ENCODE measurements at places on chromosomes 3 and 15.

DNA sequence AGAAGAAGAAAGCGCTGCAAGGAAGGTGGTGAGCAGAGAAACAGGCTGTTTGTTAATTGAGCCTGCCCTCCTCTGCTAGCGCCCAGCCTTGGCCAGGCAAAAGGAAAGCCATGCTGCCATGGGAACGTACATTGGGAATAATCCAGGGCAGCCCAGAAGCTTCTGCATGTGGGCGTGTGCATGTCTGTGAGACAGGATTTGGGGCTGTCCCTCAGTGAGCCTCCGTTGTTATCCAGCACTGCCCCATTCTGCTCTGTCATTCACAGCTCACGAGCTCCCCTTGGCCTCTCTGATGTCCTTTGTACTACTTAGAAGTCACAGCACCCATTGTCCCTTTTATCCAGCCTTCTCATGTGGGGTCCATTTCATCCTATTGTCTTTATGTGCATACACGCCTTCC lies 239.1 kb upstream of the ROPN1 start:
- no peak for DNase-seq

GRCh38 chr15:96756146-96756545 lies 425.6 kb downstream of the NR2F2 start:
- no peak for DNase-seq

- no peak for DNase-seq
Measured at GRCh38 chr15:68303134-68303533, 25.6 kb downstream of the FEM1B start.

DNA sequence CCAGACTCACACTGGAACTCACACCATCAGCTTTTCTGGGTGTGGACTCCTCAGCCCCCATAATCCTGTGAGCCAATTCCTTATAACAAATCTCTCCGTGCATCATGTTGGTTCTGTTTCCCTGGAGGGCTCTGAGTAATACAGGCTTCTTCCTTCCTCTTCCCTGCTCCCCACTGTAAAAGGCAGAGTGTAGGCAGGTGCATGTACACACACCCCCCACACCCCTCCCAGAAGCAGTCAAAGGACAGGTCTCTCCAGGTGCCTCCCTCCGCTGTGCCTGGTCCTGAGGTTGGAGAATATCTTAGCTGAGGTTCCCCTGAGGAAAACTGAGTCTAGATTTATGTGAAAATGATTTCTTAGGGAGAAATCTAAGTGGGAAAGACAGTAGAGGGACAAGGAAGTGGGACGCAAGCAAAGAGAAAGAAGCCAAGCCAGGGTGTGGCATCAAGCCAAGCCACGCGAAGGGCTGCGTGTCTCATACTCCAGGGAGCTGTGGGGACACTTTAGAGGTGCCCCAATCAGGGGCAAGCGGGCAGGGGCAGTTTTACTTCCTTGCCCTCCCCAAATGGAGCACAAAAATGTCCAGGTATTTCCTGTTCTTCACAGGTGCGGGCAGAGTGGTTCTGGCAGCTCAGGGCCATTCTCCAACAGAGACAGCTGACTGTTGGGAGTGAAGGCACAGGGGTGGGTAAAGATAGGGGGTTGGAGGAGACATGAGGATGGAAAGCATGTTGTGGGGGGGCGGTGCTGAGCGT lies 86.6 kb downstream of the HMG20A start:
- DNase-seq = no peak

- DNase-seq = no peak
Measured at GRCh38 chr3:23325466-23326065, 122.4 kb downstream of the UBE2E2 start.

DNA sequence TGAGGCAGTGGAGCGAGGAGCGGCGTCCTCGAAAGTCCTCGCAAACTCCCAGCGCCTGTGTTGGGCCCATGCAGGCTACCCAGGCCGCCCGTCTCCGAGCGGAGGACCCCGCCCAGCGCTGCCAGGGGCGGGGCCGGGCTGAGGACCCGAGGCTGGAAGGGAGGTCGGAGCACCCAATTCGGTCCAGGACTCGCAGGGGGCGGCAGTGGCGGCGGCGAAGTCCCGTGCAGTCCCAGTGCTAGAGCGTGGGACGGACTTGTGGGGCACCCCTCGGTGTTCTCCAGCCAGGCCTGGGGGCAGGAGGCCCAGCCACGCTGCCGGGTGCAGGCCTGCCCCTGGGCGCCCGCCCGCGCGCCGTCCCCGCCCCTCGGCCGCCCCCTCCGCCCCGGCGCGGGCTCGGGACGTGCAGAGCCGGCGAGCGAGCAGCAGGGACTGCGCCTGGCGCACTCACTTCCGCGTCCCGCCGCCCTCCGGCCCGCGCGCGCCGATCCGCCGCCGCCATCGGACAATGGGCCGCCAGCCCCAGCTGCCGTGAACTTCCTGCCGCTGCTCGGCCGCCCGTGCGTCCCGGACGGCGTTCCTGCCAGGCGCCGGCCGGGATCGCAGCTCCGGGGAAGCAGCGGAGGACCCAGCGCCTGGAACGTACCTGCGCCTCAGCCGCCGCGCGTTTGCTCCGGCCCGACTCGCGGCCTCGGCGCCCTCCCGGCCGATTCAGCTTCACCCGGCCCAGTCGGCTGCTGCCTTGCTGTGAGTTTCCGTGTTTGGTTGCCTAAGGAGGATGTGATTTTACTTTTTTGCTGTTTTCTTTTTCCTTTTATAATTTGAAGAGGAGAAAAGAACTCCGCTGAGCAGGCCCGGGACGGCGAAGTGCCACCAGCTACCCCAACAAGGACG lies 596 bp upstream of the LIMD1 start:
- DNase-seq = peak; percentile 23

Data from COR-L47 (cell line).